Stimulated activated CD8-positive, alpha-beta memory T cell treated with anti-CD3 and anti-CD28 coated beads, Interleukin-7, amount 100 ng/mL, for 48 hours (primary cell): ENCODE measurements at places on chromosomes 12 and 14.

DNA sequence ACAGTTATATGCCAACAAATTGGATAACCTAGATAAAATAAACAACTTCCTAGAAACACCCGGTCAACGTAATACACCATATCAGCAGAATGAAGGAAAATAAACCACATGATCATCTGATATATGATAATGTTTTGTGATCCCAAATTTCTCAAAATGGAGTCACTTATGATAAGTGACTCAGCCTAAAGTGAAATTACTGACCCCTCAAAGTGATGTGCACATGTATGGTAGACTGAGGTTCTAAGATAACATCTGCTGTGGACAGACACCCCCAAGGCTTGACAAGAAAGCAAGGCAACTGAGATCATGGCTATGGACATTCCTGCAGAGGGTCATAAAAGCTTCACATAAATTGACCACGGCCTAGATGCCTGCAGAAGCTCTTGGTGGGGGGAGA lies 105.1 kb upstream of the DCN start:
- DNase-seq: no peak

DNA sequence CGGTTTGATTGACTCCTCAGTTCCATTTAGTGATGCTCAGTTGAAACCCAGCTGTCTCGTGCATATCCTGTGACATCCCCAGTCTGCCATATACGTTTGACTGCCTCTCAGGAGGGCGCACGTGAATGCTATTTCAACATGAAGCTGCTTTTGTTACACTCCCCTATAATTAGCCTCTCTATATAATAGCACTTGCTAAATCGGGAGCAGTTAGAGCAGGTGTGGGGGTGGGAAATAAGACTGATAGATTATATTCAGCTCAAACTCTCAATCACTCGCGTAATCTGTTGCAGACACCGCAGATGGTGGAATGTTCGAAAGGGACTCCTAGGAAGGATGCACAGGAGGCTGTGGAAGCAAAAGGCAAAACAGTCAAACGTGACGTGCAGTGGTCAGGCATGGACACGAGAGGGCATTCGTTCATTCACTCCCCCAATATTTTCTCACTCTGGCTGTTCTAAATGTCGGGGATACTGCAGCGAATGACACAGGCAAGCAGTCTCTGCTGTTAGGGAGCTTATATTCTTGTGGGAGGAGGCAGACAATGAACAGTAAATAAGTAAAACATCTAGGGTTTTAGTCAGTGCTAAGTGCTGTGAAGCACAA lies 29.8 kb downstream of the KCNA1 start:
- DNase-seq: no peak

GRCh38 chr14:89342049-89342448 lies 75.0 kb downstream of the FOXN3 start:
- no peak for DNase-seq

GRCh38 chr12:119744900-119745606 lies 77.1 kb downstream of the PRKAB1 start:
- no peak for DNase-seq

DNA sequence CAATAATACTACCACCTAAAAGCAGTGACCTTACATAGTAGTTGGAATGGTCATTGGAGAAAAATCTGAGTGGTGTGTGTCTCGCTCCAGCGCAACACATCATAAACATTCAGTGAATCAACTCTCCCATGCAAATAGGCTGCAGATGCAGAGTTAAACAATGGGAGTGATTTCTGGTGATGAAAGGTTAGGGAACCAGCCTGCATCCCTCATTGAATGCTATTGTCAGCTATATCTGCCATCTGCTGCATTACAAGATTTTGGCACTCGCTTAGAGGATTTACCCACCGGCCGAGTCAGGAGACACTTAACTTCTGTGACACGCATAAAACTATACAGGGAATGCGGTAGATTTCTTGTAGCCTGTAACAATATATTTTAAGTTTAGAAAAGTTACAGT lies 900.9 kb downstream of the FLRT2 start:
- DNase-seq: no peak

DNA sequence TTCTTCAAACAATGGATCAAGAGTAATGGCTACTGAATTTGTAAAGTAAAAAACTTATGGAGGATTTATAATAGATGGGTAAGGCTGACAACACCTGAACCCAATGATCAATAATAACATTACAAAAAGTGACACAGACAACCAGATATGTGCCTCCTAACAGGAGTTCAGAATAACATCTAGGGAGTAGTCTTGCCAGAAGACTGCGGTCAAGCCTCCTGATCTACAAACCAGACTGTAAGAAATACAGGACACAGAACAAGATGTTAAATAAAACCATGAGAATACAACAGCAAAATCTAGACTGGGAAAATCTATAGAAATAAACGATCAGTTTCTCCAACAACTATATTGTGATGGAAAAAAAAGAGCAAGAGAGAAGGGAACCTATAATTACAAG lies 262.6 kb upstream of the TMTC1 start:
- DNase-seq: no peak
